DMS153 (cell line): ENCODE measurements at places on chromosomes 5 and 9.

DNA sequence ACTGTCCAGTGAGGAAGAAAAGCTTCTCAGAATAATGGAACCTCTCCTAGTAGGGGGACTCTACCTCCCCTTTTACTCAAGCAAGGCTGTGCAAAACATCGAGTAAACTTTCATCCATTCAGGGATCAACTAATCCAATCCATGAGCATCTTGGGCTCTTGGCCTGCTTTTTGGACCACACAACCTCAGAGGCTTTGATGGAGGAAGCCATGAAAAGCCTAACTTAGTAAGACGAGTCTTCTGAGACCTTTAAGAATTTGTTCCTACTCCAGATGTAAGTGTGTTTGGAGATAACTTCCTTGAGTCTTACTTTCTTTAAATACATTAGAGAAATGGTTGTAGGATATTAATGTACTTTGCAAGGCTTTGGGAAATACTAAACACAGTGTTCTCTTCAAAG lies 49.1 kb downstream of the MARCHF3 start:
- DNase-seq, result no peak

DNA sequence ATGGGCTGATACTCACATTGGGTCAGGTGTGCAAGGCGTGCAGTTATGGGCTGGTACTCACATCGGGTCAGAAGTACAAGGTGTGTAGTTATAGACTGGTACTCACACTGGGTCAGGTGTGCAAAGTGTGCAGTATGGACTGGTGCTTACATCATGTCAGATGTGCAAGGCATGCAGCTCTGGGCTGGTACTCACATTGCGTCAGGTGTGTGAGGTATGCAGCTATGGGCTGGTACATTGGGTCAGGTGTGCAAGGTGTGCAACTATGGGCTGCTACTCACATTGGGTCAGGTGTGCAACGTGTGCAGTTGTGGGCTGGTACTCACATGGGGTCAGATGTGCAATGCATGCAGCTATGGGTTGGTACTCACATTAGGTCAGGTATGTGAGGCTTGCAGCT lies 213.8 kb downstream of the SEMA5A start:
- no peak for DNase-seq

DNA sequence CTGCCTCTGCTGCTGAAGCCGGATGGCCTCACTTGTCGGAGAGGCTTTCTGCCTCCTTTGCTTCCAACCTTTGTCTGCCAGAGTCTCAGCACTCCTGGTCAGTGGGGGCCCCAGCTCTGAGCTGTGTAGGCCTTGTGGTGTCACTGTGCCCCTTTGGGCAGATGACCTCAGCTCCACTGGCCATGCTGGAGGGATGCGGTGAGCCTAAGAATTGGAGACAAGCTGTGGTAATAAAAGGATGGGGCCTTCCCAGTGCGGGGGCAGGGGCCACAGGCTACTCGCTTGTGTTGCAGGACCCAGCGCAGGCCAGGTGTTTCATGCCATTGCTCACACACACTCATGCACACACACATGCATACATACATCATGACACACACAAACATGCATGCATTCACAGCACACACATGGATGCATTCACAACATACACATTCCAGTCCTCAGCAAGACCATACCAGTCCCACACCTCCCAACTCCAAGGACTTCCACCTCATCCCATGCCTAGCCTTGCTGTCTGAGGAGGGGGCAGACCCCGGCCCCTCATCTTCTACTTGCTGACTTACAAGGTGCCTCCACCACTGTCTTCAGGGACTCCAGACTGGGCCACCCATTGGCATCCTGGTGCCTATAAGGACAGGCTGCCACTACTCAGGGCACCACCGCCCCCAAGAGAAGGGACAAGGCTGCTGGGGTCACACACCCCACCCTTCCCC lies 237.7 kb downstream of the SYK start:
- no peak for DNase-seq

GRCh38 chr9:132536124-132536523 lies 46.3 kb upstream of the BARHL1 start:
- no peak for DNase-seq

DNA sequence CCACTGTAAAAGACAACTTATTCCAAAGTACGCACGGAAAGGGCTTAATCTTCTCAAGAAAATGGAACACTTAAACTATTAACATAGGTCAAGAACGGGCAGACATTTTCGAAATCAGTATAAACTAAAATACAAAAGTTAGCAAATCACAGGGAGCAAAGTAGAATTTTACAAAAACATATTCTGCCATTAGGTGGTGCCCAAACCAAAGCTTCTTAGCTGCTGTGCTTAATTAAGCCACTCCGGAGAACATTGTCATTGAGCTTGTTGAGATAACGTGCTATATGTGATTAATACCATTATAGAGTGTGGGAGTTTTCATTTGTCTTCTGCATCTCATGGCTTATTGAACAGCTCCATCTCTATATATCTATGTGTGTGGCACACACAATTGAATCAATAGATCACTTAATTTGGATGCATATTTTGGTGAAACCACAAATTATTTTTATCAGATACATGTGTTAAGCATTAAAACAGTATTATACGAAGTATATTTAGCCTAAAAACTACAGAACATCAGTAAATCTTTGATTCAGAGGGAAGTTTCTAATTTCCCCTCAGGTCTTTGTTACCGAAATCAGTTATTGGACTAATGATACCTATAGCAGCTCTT lies 23.4 kb downstream of the UBLCP1 start:
- no peak for DNase-seq

DNA sequence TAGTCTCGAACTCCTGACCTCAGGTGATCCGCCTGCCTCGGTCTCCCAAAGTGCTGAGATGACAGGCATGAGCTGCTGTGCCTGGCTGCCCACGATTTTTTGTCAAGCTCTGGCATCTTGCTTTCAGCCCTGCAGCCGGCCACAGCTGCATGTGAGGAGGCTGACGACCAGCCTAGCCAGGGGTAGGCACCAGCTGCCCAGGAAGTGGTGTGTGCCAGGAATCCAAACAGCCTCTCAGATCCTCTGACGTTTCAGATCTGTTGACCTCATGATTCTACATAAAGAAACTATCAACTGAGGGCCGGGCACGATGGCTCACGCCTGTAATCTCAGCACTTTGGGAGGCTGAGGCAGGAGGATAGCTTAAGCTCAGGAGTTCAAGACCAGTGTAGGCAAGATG lies 19.0 kb downstream of the DYNC2I2 start:
- no peak for DNase-seq
